ENCODE measurements at places on chromosomes 5 and 9.

- DNase-seq = no peak
These were observed 30.1 kb upstream of the TENT2 start for GRCh38 chr5:79582186-79582585.

- DNase-seq = no peak
These were observed 5.7 kb downstream of the GFM2 start for GRCh38 chr5:74761241-74761640.

DNA sequence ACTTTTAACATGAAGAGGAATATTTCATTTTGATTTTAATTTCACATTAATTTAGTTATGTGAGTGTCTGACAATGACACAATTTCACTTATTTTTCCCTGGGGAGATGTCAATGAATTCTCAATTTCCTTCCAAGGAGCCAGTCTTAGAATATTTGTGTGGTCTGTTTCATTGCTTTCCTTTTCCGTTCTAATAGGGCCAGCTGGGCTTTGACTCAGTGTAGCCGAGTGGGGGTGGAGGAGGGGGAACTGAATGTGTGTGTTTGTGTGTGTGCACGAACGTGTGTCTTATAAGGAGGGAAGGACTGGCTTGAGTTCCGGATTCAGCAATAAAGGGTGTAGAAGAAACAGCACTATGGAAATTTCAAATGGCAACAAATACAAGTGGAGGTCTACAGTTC lies 100.0 kb downstream of the BASP1 start:
- no peak for DNase-seq

GRCh38 chr5:141742866-141743851 lies 61.1 kb upstream of the ARAP3 start:
- no peak for DNase-seq

DNA sequence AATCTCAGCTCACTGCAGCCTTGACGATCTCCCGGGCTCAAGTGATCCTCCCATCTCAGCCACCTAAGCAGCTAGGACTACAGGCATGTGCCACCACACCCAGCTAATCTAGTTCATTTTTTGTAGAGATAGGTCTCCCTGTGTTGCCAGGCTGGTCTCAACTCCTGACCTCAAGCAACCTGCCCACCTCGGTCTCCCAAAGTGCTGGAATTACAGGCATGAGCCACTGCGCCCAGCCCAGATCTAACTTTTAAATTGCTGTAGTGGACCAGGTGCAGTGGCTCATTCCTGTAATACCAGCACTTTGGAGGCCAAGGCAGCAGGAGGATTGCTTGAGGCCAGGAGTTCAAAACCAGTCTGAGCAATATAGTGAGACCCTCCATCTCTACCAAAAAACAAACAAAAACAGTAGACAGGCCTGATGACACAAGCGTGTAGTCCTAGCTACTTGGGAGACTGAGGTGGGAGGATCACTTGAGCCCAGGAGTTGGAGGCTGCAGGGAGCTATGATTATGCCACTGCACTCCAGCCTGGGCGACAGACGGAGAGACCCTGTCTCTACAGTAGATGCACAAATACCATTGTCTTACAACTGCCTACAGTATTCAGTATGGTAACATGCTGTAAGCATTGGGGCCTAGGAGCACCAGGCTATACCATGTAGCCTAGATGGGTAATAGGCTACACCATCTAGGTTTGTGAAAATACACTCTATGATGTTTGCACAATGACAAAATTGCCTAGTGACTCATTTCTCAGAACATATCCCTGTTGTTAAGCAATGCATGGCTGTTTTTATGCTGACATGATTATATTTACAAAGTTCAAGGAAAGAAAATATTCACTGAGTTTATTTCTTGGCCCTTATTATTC lies 1.5 kb upstream of the SIT1 start:
- DNase-seq = no peak

DNA sequence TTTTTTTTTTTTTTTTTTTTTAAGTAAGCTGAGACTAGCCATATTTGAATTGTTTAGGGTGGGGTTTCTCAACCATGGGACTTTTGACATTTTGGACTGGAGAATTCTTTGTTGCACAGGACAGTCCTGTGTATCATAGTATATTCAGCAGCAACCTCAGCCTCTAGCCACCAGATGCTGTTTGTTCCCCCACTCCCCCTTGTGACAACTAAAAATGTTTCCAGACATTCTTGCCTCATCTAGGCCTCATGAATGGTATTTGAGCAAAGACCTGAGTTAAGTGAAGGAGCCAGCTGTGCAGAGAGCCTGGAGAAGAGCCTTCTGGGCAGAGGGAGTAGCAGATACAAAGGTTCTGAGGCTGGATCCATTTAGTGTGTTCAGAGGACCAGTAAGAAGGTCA lies 155.9 kb downstream of the SGCD start:
- DNase-seq = no peak

GRCh38 chr5:126695091-126695490 lies 81.8 kb upstream of the LMNB1 start:
- DNase-seq = no peak

- no peak for DNase-seq
These were observed 329.2 kb downstream of the EBF1 start for GRCh38 chr5:158770506-158770905.

DNA sequence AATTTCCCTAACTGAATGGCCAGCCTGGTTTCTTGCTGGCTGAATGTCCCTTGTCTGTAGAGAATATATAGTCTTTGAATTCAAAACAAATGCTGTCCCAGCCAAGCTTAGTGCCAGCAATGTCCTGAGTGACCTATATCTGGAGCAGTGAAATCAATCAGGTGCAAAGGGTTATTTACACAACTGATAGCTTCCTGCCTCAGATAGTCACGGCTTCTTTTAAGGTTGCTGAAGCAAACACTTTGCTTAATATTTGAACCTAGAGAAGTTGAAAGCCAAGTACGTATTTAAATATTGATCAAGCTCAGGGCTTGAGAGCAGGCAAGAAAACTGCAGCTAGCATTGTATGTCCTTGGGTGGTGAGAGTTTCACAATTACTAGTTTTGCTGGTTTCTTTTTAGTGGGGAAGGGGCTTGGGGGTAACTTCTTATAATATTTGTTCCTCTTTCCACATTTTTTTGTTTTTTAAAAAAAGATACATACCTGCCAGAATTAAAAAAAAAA lies 2.0 kb upstream of the ARHGEF28 start:
- DNase-seq = no peak

GRCh38 chr5:173907686-173908371 lies 19.7 kb downstream of the CPEB4 start:
- DNase-seq = no peak

GRCh38 chr5:175444905-175445456 lies 999 bp upstream of the DRD1 start:
- DNase-seq = no peak

DNA sequence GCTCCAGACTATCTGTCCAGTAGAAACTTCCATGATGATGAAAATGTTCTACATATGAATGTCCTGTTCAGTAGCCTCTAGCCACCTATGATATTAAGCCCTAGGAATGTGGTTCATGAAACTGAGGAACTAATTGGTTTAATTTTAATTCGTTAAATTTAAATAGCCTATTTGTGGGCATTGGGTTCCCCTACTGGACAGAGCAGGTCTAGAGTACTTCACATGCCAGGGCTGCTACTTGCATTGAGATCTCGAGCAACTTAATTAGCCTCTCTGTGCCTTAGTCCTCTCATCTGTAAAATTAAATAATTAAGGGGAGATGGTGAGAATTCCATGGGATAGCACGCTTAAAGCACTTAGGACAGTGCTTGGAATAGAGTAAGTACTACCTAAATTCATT lies 160.0 kb downstream of the PAPPA start:
- DNase-seq = no peak

- no peak for DNase-seq
These were observed 212.0 kb downstream of the RAB3C start for GRCh38 chr5:58794875-58795274.

GRCh38 chr9:110887276-110887675 lies 151.0 kb downstream of the LPAR1 start:
- no peak for DNase-seq

DNA sequence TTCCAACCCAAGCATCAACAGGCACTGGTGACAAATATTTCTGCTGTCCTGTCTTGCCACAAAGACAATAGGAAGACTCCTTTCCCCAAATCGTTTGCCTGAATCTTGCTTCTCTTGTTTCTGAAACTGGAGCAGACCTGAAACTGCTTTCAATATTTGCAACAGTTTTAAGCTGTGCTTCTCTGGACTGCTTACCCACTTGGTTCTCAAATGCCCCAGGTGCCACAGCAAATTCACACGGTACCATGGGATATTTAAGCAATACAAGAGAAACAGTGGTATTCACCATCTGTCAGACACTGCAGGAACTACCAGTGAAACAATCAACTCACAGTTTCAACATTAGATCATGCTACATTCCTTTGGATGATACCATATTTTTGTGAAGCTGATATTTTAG lies 309.4 kb downstream of the PARP8 start:
- DNase-seq = no peak

DNA sequence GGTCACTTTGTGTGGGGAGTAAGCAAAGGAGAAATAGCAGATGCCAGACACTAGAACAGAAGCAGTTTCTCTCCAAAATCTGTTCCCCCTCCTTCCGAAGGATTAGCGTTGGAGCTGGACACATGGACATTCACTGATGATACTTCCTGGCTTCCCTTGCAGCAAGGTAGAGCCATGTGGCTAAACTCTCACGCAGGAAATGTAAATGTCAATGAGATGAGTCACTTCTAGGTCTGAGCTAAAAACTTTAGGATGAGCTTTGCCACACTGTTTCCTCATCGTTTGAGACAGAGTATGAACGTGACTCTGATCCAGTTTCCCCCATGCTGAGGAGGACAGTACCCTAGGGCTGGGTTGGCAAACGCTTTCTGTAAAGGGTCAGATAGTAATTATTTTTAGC lies 5.1 kb downstream of the BHMT2 start:
- DNase-seq = no peak

GRCh38 chr5:178291969-178292825 lies 59.6 kb upstream of the PHYKPL start:
- DNase-seq = no peak

GRCh38 chr5:113061846-113062780 lies 85.5 kb downstream of the DCP2 start:
- no peak for DNase-seq

GRCh38 chr5:173742432-173742816 lies 126.0 kb upstream of the BOD1 start:
- DNase-seq = no peak

GRCh38 chr5:68707575-68707974 lies 386.2 kb upstream of the SLC30A5 start:
- no peak for DNase-seq

DNA sequence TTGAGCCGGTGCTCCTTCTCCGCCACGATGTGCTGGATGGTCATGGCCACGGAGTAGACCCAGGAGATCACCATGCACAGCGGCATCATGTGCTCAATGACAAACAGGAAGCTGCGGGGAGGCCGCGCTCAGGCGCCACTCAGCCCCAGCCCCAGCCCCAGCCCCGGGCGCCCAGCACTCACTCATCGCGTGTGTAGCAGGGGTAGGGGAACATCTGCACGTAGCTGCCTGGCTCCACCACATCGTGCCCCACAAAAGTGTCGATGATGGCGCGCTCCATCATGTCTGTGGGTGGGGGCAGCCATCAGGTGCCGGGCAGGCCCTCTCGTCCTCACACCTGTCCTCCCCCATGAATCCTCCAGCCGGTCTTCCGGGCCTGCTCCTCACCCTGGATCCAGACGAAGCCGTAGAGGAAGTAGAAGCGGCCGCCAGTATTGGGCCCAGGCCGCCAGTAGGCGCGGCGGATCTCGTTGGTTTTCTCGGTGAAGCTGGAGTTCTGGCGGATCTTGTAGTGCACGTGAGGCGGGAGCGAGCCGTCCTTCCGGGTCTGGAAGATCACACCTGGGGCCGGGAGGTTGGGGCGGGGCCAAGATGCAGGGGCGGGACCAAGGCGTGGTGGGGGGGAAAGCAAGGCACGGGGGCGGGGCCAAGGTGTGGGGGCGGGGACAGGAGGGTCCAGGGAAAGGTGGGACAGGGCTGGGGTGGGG lies 10.1 kb downstream of the ABCA2 start:
- DNase-seq = no peak

GRCh38 chr5:54273715-54274114 lies 36.7 kb downstream of the ARL15 start:
- no peak for DNase-seq

DNA sequence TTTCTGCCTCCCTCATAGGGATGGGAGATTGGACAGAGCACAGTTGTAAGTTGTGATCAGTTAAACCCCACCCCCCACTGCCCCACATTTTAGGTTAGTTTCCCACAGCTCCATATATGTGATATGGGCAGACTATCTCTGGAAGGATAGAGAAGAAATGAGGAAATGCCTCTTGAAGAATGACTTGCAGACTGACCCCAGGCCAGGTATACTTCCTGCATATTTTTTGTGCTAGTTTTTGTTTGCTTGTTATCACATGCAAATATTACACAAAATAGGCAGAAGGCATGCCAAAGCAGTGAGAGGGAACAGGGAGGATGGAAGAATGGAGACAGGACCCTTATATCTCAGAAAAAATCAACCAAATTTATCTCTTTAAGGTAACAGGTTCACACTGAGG lies 10.1 kb upstream of the GLRX start:
- DNase-seq = no peak

- no peak for DNase-seq
These were observed 134.1 kb upstream of the PRLR start for GRCh38 chr5:35364350-35364749.
